NCI-H1092 treated with DMSO at 0.1 percent for 48 hours (cell line): ENCODE measurements at places on chromosomes 3 and 15.

DNA sequence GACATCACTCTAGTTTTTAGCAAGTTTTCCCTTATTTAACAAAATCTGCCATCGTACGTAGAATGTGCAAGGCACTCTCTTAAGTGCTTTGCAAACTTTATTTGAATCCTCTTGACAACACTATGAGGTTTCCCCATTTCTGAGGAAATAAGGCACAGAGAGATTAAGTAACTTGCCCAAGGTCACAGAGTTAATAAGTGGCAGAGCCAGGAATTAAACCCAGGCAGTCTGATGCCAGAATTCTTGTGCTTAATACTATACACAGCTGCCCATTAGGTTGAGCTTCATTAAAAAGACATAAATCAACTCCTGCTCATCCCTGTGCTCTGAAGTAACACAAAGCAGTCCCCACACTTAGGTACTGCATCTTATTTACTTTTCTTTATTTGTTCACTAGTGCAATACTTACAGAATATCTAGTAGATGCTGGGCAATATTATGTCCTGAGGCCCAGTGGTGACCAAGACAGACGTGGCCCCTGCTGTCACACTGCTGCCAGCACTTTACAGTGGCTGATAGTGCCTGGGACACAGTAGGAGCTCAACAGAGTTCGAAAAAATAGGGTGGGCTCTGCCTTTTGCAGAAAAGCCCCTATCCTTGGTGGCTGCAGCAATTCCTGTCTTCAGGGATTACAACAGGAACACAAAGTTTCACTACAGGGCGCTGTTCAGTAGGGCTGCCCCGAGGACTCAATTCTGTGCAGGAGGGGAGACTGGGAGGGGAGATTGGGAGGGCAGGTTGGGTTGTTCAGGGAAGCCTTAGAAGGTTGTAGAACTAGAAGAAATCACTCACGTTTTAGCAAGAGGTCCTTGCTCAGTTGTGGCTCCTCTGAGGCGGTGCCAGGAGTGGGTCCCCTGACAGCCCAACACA is 138.3 kb upstream of the TPM1 start:
- no peak for DNase-seq

DNA sequence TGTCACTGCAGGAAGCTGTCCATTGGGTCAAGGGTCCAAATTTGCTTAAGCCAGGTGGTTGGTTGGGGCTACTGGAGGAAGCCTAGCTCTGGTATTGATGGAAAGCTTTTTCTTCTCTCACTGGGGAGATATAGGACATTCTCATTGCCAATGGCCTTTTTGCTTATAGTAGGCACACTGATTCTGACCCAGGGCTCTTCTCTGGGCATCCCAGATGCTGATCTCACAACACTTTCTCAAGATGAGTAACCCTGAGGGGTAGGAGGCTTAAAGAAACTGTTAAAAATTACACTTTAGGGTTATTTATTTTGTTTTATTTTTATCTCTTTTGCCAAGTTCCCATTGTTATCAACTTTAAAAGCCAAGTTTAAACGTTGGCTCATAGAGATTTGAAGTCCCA is 337.8 kb downstream of the LRRC3B start:
- no peak for DNase-seq

DNA sequence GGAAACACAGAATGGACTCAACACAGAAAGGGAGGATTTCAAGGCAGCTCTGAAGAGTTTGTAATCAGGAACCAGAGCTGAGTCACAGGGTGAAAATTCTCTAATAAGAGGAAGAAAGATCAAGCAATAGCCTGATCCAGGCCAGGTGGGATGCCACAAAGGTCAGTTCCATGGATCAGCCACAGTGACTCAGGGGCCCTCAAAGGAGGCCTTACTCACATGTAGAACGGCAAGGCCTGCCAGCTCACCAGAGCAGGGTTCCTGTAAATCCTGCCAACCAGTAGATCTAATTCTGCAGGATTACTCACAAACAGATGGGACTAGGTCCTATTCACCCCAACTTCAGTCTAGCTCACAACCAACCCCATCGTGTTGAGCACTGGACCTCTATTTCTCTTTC is 78.3 kb upstream of the PPP2R3A start:
- DNase-seq = no peak

DNA sequence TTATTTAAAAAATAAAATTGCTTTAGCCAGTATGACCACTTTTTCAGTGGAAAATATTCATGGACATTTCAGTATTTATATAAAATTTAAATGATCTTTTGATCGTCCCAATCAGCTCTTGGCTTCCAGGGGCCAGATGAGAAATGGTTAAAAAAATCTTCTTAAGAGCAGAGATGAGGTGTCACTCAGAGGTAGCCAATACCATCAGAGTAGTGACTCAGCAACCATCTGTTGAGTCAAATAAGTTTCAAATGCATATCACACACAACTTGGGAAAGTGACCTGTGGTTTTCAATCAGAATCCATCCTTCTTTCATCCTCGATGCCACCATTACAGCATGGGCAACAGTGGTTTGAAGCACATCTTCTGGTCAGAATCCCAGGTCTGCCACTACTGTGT is 958.8 kb upstream of the NR2F2 start:
- DNase-seq = no peak

- no peak for DNase-seq
Observed at GRCh38 chr3:37443363-37444035, 269.1 kb upstream of the LRRFIP2 start.

DNA sequence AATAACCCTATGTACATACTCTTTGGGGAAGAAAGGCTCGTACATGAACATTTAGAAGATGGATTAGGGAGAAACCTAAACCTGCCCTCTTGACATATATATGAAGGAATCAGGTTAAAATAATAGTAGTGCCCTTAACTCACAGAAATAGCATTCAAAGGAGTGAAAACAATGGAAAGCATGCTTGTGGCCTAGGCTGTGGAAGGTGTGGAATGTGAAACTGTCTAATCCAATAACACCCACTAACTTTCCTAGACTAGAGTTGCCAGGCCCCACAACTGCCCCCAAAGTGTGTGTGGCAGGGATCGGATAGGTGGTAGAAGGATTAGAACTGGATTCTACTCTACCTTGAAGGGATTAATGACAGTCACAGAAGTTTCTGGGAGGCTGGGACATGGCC is 317.4 kb upstream of the LRRFIP2 start:
- no peak for DNase-seq

- no peak for DNase-seq
Observed at GRCh38 chr3:132380920-132381319, 36.4 kb upstream of the DNAJC13 start.

GRCh38 chr3:46501702-46502101 is 3.9 kb downstream of the RTP3 start:
- no peak for DNase-seq

DNA sequence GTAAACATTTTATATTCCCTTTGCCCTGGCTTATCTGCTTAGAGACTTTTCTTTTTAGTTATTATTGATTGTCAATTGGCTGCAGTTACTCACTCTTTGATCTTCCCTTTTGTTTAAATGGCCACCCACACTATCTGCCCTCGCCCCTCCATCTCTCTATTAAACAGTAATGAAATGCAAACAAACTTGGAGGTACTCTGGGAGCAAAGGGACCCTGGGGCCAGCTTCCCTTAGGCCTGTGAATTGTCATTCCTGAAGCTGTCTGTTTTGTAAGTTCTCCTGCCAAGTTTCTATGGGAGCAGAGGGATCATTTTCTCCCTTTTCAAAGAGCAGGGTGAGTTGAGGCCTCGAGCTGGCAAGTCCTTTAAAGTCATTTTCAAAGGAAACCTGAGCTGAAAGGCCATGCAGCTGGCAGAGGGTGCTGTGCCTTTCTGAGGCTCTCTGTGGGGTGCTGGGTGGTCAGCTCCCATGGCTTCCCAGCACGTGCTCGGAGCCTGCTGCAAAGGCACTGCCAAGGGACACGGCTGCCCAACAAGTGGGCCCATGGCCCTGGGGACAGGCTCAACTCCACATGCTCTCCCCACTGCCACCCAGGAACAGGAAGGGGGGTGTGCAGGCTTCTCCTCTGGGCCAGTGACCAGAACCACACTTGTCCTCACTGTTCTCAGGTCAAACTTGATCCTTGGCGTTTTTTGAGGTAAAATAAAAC is 17.4 kb upstream of the RTP2 start:
- peak; percentile 82 for DNase-seq

DNA sequence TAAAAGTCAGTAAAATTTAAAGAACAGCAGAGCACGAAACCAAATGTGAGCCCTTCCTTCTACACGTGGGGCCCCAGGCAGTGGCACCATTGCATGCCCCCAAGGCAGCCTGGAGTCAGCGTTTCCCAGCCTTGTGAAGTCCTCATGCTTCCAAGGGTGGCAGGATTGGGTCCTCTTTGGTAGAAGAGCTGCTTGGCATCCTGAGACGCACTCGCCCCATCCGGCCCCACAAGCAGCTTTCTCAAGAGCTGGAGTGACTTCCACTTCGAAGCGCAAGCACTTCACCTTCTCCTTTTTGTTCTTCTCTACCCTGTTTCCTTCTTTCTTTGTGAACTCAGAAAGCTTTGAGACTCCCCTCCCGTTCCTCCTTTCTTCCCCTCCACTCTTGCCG is 34.7 kb downstream of the ZNF710 start:
- no peak for DNase-seq

DNA sequence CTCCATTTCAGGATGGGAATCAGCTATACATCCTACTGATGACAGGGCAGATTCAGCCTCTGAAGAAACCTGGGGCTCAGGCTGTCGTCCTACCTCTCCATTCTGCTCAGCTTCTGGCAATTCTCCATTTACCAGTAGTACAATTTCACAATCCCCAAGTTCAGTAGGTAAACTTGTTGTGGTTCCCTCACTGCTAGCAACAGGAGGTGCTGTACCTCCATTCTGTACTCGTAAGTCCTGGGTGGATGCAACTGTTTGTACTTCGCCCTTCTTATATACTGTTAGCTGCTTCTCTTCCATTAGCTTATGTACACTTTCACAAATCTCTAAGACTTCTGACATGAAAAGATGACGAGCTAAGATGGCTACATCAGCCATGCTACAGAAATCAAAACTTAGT is 11.6 kb downstream of the ZBTB11 start:
- DNase-seq = no peak

GRCh38 chr3:89521328-89521727 is 413.9 kb downstream of the EPHA3 start:
- DNase-seq = no peak

DNA sequence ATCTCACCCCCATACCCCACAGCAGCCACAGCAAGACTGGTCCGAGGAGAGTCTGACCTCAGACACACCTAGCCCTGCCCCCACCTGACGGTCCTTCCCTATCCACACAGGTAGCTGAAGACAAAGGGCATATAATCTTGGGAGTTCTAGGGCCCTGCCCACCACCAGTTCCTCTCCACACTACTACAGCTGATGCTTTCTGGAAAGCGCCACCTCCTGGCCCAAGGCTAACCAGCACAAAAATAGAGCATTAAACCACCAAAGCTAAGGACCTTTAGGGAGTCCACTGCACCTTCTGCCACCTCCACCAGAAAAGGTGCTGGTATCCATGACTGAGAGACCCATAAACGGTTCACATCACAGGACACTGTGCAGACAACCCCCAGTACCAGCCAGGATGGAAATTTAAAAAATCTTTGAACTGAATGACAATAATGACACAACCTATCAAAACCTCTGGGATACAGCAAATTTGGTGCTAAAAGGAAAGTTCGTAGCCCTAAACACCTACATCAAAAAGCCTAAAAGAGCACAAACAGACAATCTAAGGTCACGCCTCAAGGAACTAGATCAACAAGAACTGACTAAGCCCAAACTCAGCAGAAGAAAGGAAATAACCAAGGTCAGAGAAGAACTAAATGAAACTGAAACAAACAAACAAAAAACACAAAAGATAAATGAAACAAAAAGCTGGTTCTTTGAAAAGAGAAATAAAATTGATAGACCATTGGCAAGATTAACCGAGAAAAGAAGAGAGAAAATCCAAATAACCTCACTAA is 122.1 kb upstream of the TPRG1 start:
- no peak for DNase-seq

DNA sequence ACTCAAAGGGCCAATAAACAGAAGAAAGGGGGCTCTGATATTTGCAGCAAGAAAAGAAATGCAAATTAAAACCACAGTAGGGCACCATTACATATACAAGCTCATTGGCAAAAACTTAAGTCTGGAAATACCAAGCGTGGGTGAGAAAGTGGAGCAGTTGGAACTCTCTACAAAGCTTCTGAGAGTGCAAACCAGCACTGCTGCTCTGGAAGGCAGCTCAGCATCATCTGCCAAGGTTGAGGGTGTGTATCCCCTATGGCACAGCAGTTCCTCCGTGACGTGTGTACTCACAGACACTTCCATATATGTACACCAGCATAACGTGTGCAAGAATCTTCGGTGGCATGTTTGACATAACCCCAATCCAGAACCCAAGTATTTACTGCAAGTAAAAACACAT is 271.0 kb upstream of the ATP10A start:
- no peak for DNase-seq

DNA sequence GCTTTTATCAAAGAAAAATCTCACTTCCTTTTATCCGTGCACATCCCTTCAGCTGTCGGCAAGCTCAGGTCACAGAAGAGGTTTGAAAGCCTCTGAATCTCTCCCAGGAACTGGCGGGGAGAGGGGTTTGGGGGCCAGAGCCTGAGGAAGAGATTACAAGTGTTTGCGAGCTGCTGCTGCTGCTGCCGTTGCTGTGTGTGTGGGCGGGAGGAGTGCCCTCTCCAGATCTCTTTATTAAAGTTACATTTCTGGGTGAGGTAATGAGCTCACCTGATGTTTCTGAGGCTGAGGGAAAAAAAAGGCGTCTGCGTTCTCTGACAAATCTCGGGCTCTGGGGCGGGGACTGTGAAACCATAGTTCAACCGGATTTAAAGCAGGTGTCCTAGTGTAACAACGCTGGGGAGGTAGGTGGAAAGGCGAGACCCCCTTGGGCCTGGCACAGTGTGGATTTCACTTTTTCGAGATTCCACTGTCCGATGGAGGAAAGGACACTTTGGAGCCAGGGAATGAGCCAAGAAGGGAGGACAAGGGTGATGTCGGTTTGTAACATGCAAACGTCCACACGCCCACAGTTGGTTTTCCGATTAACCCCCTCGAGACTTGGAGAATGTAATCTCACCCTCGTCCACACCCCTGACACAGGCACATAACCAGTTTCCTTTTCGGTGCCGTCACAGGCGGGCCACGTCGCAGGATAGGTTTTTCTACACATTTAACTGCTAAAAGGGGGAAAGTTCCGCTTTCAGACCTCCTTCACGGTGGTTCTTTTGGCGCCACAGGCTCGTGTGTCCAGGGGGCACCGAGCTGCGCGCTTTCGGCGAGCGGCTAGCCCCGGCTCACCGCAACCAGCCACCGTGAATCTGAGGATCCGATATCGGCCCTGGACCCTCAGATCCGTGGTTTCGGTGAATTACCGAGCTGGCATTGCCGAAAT is 2.1 kb downstream of the ALCAM start:
- peak; percentile 79 for DNase-seq

GRCh38 chr15:23073890-23074646 is 34.7 kb upstream of the TUBGCP5 start:
- peak; percentile 83 for DNase-seq

DNA sequence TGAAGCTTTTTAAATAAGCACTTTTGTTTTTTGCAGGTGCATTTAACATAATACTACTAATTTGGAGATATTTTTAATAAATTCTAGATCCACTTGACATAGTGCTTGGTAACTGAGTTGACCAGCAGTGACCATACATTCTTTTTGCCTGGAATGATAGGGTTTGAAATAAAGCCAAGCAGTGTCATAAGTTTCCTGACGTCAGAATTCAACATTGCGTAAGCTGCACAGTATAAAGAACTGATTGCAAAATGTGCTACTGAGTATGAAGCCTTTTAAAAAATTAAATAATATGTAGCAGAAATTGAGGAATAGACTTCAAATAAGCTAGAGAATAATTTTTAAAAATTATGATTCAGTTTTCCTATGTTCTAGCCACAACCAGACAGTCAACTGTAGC is 454.6 kb upstream of the ARPP21 start:
- no peak for DNase-seq
